EH (cell line): ENCODE measurements at places on chromosomes 2 and 18.
A peak's percentile ranks its signal among the peaks of the same experiment; 100 is the strongest.

DNA sequence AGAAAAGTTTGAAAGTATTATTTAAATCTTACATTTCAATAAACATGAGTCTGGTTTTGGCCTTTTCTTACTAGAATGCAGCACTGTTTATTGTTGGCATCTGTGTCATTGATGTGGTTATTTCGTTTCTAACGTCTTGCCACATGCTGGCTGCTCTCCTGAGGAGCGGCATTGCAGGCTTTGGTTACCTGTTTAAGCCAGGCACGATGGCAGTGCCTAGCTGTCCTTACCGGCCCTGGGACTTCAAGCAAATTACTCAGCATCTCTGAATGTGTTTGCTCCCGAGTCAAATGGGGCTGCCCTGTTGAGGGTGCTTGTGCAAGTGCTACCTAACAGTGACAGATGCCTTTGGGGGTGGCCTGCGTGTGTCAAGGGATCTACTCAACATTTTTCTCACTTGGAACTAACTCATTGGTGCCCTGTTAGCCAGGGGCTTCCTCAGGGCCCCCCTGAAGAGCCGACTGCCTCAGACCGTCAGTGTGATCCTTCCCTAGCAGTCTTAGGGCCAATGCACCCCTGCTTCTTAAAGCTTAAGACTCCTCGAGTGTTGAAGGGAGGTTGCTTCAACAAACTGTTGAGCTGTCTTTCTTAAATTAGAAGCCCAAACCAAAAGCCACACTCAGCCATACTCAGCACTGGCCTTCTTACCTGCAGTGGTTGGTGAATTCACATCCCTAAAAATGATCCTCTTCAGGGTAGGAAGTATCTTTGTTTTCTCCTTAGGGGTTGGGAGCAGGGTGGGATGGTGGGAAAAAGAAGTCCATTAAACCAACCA lies 151.5 kb downstream of the NCK2 start:
- no peak for DNase-seq

GRCh38 chr2:224210286-224211180 lies 171.4 kb upstream of the SERPINE2 start:
- DNase-seq, result no peak

DNA sequence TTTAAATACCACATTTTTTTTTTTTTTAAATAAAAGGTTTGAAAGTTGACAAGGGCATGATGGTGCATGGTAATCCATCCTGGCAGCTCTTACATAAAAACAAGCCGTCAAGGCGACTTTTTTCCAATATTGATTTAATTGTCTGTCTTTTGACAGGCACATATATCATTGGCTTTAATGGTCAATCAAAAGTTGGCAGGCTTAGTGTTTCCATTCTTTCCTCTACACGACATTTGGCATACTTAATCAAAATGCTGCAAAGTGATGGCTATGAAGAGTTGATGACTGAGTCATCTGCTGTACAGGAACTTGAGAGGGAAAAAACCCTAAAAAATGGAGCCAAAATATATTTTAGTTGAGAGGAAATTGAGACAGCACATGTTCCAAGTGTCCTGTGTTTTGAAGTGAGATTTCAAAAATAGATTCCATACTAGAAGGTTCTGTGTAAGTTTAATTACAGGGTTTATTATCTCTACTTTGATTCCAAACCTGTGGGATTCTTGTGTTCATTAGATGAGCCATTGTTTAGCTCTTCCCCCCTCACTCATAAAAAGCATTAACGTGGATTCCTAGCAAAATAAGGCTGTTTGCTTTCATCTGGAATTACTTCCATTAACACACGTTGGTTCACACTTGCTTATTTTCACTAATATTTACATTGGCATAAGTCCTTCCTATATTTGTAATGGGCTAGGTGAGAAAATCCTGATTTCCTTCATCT lies 3.2 kb downstream of the TSHZ1 start:
- peak; percentile 89 for DNase-seq

DNA sequence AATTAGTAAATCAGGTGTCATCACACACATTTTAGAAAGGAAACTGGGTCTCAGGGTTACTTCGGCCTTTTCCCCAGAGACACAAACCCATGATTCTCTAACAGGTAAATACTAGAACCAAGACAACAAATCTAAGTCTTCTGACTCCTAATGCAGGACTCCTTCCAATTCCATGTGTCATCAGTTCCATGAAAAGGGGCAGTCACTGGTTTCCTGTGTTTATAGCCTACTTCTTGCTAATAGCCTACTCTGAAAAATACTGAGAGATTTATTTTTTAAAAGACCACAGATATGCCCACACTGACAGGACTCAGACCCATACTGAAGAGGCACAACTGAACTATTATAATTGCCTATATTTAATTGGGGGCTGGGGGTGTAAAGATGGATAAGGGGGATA lies 33.0 kb downstream of the RAB1A start:
- peak; percentile 41 for DNase-seq

DNA sequence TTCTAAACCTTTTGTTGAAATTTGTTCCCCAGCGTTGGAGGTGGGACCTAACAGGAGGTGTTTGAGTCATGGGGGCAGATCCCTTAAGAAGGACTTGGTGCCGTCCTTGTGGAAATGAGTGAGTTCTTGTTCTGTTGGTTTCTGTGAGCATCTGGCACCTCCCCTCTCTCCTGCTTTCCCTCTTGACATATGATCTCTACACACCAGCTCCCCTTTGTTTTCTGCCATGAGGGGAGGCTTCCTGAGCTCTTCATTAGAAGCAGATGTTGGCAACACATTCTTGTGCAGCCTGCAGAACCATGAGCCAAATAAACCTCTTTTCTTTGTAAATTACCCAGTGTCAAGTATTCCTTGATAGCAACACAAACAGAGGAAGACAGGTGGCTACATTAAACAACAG lies 23.8 kb downstream of the NABP1 start:
- peak; percentile 41 for DNase-seq

DNA sequence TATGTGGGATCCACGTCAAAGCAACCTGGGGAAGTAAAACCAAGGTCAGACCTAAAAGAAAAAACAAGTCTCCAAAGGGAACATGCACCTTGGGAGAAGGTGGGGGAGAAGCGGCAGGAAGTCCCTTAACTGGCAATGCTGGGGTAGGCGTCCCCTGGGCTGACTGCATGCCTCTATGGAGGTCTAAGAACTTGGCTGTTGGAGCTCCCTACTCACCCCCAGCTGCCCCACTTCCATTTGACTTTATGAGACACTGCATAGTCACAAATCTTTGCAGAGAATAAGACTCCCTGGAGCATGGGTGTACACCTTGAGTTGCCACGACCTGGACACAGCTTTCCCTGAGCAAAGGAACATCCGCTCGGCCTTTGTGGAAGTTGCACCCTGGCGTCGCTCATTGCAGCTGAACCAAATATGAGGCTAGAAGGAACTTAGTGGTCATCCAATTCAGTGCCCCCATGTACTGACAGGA lies 2.8 kb downstream of the CAPN14 start:
- DNase-seq, result no peak

DNA sequence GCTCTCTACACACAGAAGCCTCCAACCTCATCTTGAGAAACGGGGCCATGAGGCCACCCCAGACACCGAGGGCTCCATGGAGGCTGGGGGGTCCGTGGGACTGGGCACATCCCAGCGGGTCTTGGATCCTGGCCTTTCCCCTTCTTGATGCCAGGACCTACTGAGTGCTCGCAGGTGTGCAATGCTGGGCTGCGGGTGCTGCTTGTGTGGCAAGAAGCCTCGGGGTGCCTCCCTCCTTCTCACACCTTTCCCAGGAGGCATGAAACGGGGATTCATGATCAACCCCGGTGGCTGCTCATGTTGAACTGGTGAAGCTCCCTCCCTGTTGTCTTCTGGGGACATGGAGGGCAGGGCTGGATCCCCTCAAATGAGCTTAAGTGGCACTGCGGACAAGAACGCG lies 2.0 kb upstream of the BUB1 start:
- DNase-seq, result no peak

GRCh38 chr2:128252501-128252900 lies 66.2 kb downstream of the HS6ST1 start:
- no peak for DNase-seq

GRCh38 chr18:23068570-23069310 lies 66.5 kb upstream of the CABLES1 start:
- DNase-seq, result no peak

- no peak for DNase-seq
Measured at GRCh38 chr18:49019446-49020045, 68.8 kb upstream of the SMAD7 start.

DNA sequence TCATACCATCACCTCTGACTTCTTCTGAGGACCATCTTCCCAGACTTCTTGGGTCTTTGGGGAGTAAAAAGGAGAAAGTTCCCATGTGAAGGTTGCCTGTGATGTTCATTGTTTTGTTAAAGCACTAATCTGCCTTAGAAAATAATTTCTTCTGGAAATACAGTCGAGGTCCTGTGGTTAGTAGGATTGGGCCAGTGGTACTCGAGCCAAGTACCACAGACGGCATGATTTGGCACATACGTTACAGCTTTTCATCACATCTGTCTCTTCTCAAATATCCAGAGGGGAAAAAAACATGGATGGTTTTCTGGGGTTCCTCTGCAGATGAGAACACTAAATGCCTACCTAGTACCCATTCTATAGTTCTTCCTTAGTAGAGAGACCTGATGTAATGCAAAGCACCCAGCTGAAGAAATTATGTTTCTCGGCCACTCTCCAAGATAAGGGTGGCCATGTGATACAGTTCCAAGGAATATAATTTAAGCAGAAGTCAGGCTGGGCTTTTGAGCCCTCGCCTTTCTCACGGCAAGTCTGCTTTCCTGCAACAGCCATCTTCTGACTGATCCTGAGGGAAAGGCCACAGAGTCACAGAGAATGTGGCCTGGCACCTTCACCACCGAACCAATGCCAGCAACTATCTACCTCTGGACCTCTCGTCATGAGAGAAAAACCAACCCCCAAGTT lies 161.0 kb downstream of the RNF152 start:
- no peak for DNase-seq
